ENCODE measurements at places on chromosomes 16 and 17. TPM values are rescaled to one million over a fixed set of nuclear protein-coding genes. Genes with fewer than 3 reads are reported as not detected.
A peak's percentile ranks its signal among the peaks of the same experiment; 100 is the strongest.

Gene CCL16
- not detected for total RNA-seq

Gene ZNF385C
- 0.19 TPM for total RNA-seq

- DNase-seq: no peak
Observed at GRCh38 chr17:17206913-17207335, 791 bp upstream of the PLD6 start.

DNA sequence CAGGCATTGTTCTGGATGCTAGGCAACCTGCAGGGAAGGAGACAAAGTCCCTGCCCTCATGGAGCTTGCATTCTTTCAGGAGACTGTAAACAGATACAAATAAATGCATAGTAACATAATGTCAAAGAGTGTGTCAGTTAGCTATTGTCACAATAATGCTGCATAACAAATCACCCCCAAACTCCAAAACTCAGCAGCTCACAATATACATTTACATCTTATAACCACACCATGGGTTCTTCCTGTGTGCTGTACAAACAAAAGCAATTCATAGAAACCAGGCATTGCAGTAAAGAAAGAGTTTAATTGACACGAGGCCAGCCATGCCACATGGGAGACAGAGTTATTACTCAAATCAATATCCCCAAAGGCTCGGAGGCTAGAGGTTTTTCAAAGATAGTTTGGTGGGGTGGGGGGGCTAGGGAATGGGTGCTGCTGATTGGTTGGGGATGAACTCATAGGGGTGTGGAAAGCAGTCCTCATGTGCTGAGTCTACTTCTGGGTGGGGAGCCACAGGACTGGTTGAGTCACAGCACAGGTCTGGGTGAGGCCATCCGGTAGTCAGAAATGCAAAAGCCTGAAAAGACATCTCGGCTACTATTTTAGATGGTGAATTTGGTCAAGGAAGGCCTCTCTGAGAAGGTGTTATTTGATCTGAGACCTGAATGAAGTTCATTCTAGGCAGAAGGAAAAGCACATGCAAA, 79.0 kb downstream of the GPRC5B start:
- no peak for DNase-seq

DNA sequence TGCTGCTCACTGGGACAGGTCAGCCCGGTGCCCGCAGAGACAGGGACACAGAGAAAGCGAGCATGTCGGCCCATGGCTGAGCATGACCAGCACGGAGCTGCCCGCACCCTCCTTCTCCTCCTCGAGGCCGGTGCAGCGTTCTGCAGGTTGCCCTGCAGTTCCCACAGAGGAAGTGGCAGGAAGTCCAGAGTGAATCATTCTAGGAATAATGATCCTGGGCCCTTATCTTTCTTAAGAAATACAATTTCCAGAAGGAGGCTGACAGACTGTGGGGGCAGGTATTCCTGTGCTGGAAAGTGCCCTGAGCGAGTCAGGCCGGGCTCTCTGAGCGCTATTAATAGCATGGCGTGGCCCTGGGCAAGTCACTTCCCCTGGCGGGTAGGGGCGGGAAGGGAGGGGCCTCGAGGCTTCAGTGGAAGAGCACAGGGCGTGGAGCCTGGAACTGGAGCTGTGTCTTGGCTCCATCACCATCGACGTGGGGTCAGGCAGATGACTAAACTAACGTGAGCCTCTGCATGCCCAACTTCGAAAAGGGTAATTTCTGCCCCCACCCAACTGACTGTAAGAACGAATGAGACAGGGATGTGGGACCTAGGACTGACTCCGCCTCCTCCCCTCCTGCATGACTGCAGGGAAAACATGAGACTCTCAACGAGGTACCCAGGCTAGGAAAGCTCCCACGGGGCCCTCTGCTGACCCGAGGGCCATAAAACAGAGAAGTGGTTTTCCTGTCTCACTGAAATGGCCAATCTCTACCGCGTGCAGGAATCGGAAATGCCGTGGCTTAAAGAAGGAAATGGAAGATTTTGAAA, 9.8 kb downstream of the TMEM204 start:
- DNase-seq: peak; percentile 53

- no peak for DNase-seq
Observed at GRCh38 chr17:57388131-57388725, 131.9 kb downstream of the MSI2 start.

All from CD8-positive, alpha-beta T cell (primary cell).